Non-pigmented ciliary epithelial cell (primary cell): ENCODE measurements at places on chromosomes 11 and 22.

DNA sequence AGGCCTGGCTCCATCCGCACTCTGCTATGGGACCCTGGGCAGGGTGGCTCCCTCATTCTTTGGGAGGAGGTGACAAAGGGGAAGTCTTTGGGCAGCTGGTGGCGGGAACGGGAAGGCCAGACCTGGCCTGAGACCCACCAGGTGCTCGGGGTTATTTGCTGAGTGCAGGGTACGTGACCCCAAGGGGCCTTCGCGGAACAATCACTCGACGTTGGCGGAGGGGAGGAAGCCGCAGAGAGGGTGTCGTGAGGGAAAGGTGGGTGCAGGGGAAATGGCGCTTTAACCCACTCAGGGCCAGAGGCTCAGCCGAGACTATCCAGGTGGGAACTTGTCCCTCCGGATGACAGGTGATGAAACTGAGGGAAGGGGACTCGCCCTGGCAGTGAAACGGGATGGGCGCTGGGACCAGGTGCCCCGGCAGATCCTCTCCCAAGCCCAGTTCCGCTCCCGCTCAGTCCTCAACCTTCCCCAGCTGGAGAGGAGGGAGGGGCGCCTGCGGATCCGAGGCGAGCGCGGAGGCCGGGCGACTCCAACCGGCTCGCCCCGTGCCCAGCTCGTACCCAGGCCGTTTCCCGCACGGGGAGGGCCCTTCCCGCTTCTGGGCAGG is 911 bp downstream of the A4GALT start:
- no peak for DNase-seq

DNA sequence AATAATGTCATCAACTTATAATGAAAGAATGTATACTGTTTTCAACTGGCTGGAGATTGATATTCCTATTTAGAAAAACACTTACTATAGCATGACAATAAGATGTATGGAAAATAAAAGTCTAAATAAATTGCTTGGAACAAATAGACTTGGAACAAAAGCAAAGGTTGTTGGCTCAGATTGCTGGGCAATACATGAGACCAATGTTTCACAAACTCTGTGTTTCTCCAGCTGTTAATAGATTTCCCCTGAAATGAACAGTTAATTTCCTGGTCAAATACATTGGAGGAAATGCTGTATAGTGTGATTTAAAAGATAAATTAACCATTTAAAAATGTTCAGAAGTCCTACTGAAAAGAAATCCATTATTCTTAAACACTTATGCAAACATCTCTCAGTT is 40.1 kb upstream of the CTSC start:
- DNase-seq: no peak

GRCh38 chr11:76680518-76681425 is 10.2 kb upstream of the LRRC32 start:
- no peak for DNase-seq

- no peak for DNase-seq
Observed at GRCh38 chr11:10572533-10572932, 4.1 kb upstream of the LYVE1 start.

- DNase-seq: peak; percentile 5
Observed at GRCh38 chr11:88231894-88232482, 56.7 kb upstream of the RAB38 start.

- DNase-seq: peak; percentile 10
Observed at GRCh38 chr11:22787551-22788162, 41.9 kb downstream of the SVIP start.

- DNase-seq: no peak
Observed at GRCh38 chr11:65416841-65417701, 5.5 kb upstream of the NEAT1 start.
